Activated CD4-positive, alpha-beta memory T cell treated with anti-CD3 and anti-CD28 coated beads for 36 hours (primary cell): ENCODE measurements at places on chromosomes 1 and 21. TPM values are rescaled to one million over a fixed set of nuclear protein-coding genes. Genes with fewer than 3 reads are reported as not detected.

GRCh38 chr1:8962812-8963530, 17.3 kb downstream of the CA6 start:
- DNase-seq = peak; percentile 66

DNA sequence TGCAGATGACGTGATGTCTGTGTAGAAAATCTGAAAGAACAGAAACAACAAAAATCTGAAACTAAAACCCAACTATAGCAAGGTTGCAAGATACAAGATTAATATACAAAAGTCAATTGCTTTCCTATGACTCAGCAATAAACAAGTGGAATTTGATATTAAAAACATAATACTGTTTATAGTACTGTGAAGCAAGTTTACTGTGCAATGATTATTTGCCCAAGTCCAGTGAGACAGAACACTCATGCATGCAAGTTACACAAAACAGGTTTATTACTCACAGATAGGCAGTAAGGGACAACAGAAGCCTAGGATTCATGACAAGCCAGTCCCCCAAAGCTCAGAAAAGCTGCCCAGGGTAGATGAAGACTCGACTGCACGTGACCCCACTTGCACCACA, 62.4 kb upstream of the RAB4A start:
- no peak for DNase-seq

Gene CLCNKA
- not detected for total RNA-seq

- DNase-seq = no peak
Measured at GRCh38 chr1:29172415-29172939, 9.2 kb downstream of the SRSF4 start.

Gene SPRR2F
- not detected for total RNA-seq

DNA sequence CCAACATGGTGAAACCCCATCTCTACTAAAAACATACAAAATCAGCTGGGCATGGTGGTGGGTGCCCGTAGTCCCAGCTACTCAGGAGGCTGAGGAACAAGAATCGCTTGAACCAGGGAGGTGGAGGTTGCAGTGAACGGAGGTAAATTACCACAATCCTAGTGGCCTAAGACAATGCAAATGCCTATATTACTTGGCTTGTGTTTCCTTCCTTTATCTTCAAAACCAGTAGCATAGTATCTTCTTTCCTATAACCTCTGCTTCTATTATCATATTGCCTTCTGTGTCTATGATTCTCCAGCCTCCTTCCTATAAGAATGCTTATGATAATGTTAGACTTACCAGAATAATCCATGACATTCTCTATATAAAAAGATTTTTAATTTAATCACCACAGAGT, 156.2 kb upstream of the RGS18 start:
- no peak for DNase-seq

Gene NPL
- 3.8 TPM for total RNA-seq

DNA sequence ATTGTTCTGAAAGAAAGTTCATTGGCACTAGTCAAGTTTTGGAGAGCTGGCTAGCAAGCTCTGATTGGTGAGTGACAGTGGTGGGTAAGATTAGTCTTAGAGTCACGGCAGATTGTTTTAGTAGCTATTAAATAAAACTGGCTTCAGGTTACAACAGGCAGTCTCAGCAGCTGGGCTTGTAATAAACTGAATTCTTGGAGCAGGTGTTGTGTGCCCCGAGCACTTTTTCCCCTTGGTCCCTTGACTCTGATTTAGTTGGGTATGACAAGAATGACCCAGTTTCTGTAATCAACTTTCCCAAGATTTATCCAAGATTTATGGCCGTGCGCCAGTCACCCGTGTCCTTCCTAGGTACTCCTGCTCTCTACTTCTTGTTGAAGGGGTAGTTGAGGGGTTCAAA, 40.2 kb downstream of the TBCE start:
- DNase-seq = no peak

Gene LRRC3
- total RNA-seq = 2.6 TPM

GRCh38 chr1:220012259-220012658, 34.0 kb downstream of the EPRS1 start:
- DNase-seq = no peak

DNA sequence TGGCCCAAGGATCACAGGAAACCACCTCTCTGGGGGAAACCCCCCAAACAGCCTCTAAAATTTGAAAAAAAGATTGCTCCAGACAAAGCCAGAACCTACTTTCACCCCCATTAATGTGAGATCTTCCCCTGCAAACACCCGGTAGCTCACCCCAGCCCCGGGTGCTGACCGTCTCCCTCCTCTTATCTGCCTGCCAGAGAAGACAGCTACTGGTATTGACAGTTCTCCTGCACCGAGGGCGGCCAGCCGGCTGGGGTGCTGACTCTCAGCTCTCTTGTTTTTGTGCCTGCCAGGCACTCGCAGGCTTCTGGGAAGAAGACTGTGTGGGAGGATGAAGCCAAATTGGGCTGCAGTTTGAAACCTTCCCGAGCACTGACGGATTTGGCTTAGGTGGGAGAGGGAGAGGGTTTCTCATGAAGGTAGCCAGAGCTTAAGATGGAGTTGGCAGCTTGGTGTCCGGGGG, 48.2 kb downstream of the RASSF5 start:
- peak; percentile 78 for DNase-seq

DNA sequence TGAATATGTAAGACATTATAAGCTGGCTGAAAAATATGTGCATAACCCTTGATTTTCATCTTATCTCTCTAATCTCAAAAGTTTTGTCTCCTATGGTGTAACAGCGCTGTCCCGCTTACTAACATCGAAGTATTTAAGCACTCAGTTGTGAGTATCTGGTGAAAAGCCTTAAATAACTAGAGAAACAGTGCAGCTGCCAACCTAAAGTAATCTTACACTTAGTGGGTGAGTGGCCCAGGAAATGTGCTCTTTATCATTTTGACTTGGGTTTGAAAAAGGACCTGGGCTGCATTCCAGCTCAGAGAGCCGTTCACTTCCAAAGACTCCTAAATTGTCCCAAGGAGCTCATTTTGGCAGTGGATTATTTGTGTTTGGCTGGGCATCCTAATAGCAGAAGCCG, 225.9 kb downstream of the SPATA17 start:
- no peak for DNase-seq
